ENCODE measurements at places on chromosomes 6 and 20. TPM values are rescaled to one million over a fixed set of nuclear protein-coding genes. Genes with fewer than 3 reads are reported as not detected.

CTAGE9 gene
- total RNA-seq: not detected

PNPLA1 gene
- not detected for total RNA-seq

NKAIN4 gene
- 0.17 TPM for total RNA-seq

DNA sequence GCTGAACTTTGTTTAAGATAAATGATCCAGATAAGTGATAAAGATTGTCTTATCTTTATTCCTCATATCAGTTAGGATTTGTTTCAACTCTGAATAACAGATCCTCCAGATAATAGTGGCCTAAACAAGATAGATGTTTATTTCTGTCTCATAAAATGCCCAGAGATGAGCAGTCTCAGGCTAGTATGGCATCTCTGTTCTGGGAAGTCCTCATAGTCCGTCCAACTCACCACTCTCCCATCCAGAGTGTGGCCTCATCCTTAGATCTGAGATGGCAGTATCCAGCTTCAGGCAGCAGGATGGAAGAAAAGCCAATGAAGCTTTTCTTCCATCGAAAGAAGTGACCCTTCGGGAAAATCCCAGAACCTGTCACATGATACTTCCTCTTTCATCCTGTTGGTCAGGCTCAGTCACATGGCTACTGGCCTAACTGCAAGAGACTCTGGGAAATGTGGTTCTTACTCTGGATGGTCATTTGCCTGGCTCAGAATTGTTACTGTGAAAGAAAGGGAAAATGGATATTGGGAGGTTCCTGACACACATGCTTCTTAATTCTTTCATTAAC is 29.4 kb upstream of the TAGAP start:
- H3K27ac ChIP-seq: no peak overlapping the region
- H3K4me1 ChIP-seq: no peaks in the 10 kb centered on the region
- H3K36me3 ChIP-seq: no peaks in the 10 kb centered on the region
- DNase-seq: no peak
- no peaks in the 10 kb centered on the region for H3K27me3 ChIP-seq

DNA sequence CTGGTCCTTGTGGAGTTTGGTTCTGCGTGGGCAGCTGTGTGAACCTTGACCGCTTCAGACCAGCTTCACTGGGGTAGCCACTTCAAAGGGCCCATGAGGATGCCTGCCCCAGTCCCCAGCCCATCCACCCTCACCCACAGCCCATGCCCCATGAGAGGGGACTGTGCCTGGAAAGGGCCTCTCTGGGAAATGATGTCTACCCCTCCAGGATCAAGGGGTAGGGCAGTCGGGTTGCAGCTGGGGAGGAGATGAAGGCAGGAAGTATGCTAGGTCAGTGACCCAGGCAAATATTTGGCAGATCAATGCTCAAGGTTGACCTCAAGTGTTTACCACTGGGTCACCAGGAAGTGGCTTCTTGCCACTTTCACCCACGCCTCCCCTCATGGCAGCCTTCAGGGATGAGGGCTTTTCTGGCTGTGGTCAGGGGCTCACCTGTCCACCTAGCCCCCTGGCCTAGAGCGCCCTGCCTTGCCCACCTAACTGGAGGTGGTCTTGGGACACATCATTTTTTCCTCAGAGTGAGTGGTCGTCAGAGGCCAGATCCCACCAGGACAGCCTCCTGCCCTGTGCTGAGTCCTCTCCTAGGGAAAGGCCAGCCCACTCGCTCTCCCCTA is 109.5 kb downstream of the SNX5 start:
- peaks cover 23% of the 10 kb centered on the region for H3K4me1 ChIP-seq
- no peak for DNase-seq
- no peaks in the 10 kb centered on the region for H3K27me3 ChIP-seq
- H3K36me3 ChIP-seq: no peaks in the 10 kb centered on the region

GRCh38 chr6:96659084-96659845 is 96.3 kb downstream of the FHL5 start:
- H3K36me3 ChIP-seq: no peaks in the 10 kb centered on the region
- H3K27ac ChIP-seq: no peak overlapping the region
- DNase-seq: no peak
- H3K27me3 ChIP-seq: no peaks in the 10 kb centered on the region
- H3K4me3 ChIP-seq: no peak overlapping the region

PGK2 gene
- not detected for total RNA-seq

DNA sequence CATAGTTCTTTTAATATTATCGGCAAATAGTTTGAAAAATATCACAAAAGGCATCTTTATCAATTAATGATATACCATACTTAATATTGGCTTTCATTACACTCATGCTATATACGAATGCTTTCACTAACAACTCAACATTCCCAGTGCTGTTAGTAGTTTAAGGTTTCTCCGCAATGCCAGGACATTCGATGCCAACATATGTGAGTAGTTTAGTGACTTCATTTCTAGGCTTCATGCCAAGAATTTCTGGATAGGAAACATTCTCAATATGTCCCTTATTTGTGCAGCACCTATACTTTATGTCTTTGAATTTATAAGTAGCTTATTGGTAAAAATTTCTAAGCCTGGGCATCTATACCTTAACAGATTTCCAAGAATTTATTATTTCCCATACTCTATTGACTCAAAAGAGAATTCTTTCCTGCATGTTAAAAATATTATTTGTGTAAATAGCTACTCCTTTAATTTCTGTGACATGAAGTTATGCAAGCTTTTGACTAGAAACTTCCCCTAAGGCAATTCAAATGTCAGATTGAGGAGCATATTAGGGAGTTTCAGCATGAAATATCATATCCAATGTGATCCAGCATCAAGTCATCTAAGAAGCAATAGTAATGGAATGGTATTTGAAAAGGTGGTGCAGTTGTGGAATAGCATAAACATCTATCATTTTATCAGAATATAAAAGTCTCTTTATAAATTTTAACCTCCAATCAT is 236.0 kb upstream of the STXBP5 start:
- no peak for DNase-seq
- no peak overlapping the region for H3K27ac ChIP-seq
- H3K4me3 ChIP-seq: no peak overlapping the region
- no peaks in the 10 kb centered on the region for H3K4me1 ChIP-seq

DNA sequence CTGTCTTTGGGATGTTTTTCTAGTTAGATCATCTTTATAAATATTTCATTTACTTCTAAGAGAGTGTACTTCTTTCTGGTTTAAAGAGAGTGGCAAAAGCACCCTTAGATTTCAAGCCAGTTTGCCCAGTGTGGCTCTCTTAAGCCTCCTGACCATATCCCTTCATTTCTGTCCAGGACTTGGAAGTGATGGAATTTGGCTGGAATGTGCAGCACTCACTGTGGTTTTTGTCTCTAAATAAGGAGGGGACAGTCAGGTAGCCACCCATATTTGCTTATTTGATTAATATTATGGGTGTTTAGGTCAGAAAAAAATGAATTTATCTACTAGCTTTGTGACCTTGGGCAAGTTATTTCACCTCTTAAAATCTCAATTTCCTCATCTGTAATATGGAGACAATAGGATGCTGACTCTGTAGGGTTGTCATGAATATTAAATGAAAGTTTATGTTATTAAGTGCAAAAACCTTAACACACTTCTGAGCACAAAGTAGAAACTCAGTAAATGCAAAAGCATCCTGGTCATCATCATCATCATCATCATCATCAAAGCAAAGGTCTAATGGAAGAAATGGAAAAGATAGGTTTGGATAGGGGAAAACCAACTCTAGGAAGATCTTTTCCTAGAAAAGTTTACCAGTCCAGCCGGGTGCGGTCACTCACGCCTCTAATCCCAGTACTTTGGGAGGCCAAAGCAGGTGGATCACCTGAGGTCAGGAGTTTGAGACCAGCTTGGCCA is 3.1 kb downstream of the CRYBG1 start:
- H3K4me1 ChIP-seq: peaks cover 12% of the 10 kb centered on the region
- no peak overlapping the region for H3K4me3 ChIP-seq
- no peak for DNase-seq
- no peaks in the 10 kb centered on the region for H3K36me3 ChIP-seq
- H3K27me3 ChIP-seq: peaks cover 38% of the 10 kb centered on the region
- H3K27ac ChIP-seq: no peak overlapping the region

MYL9 gene
- 2,202 TPM for total RNA-seq

GRCh38 chr6:33770124-33770832 is 18.7 kb downstream of the LEMD2 start:
- no peak overlapping the region for H3K4me3 ChIP-seq
- H3K36me3 ChIP-seq: peaks cover 25% of the 10 kb centered on the region
- H3K27me3 ChIP-seq: no peaks in the 10 kb centered on the region
- DNase-seq: no peak

NOX3 gene
- not detected for total RNA-seq

- H3K27ac ChIP-seq: no peak overlapping the region
- no peaks in the 10 kb centered on the region for H3K4me1 ChIP-seq
- DNase-seq: no peak
- no peaks in the 10 kb centered on the region for H3K27me3 ChIP-seq
- no peak overlapping the region for H3K4me3 ChIP-seq
Observed at GRCh38 chr20:16714751-16715150, 15.1 kb upstream of the SNRPB2 start.

ZSCAN26 gene
- total RNA-seq: 23.4 TPM

LY6G6D gene
- not detected for total RNA-seq

ENPP5 gene
- total RNA-seq: 1.2 TPM

BTN3A1 gene
- 6.3 TPM for total RNA-seq

SLC35F1 gene
- total RNA-seq: 6.8 TPM

GRCh38 chr6:12656906-12657305 is 59.7 kb upstream of the PHACTR1 start:
- H3K27ac ChIP-seq: no peak overlapping the region
- no peak for DNase-seq
- no peaks in the 10 kb centered on the region for H3K36me3 ChIP-seq
- H3K4me1 ChIP-seq: no peaks in the 10 kb centered on the region
- H3K4me3 ChIP-seq: no peak overlapping the region

FAM83D gene
- total RNA-seq: 93.9 TPM

- no peaks in the 10 kb centered on the region for H3K27me3 ChIP-seq
- no peak overlapping the region for H3K27ac ChIP-seq
- no peaks in the 10 kb centered on the region for H3K36me3 ChIP-seq
- no peak for DNase-seq
Observed at GRCh38 chr6:163999475-164000125, 585.1 kb downstream of the QKI start.

DNA sequence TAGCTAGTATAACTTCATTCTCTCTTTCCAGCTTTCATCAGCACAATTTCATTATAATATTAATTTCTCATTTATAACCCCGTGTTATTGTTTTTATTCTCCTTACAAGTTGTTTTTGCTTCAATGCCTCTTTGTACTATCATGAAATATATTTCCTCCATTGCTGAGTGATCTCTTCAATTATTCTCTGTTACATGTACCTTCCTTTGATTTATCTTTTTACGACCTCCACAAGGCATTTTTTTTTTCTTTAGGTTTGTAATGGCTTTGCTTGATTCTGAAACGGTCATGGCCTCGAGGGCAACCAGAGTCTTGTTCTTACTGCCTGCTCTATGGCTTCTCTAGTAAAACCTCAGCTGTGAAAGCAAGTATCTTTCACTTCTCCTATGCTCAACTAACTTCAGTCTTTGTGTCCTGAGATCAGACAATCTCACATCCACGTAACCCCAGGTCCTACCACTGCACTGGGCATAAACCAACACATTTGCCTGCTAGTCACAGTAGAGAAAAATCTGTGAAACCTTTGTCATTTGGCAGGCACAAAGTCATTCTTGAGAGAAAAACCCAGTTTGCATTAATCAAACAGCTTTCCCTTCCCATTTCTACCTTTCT is 119.9 kb downstream of the UST start:
- H3K4me1 ChIP-seq: peaks cover 8% of the 10 kb centered on the region
- no peaks in the 10 kb centered on the region for H3K36me3 ChIP-seq
- H3K4me3 ChIP-seq: no peak overlapping the region
- H3K27me3 ChIP-seq: no peaks in the 10 kb centered on the region
- no peak for DNase-seq
- no peak overlapping the region for H3K27ac ChIP-seq

HLA-DQB2 gene
- 0.69 TPM for total RNA-seq

BAG2 gene
- total RNA-seq: 40.4 TPM

DNA sequence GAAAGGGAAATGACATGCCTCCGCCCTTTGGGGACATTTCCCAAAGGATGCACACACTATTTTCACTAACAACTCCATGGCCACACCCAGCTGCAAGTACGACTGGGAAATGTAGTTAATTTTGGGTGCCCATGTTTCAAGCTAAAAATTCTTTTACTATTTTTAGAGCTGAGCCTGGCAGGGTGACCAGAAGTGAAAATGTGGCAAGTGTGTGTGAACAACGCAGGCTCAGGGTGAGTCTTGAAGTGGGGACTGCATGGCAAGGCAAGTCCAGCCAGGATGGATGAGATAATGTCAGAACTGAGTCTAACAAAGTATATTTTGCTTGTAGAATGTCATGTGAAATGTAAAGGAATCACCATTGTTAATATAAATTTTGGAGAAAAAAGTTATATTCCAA is 17.0 kb upstream of the CD109 start:
- no peaks in the 10 kb centered on the region for H3K36me3 ChIP-seq
- H3K27me3 ChIP-seq: no peaks in the 10 kb centered on the region
- DNase-seq: no peak
- no peak overlapping the region for H3K4me3 ChIP-seq
- no peak overlapping the region for H3K27ac ChIP-seq

GRCh38 chr6:36928547-36928918 is 26.0 kb upstream of the PI16 start:
- H3K4me3 ChIP-seq: no peak overlapping the region
- H3K4me1 ChIP-seq: peaks cover 42% of the 10 kb centered on the region
- no peak for DNase-seq

DNA sequence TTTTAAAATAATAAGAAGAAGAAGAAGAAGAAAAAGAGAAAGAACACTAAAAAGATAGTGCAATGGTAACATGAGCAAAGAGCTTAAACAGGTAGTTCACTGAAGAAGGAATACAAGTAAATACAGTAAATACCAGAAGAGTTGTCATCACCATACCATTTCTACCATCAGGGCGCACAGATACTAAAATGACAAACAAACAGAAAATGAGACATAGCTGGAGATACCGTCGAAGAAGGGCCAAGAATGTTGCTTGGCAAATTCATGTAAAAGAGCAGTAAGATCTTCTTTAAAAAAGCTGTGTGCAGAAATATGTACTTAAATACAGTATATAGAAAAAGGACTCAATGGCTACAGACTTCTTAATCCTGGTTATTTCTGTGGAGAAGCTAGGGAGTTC is 20.7 kb upstream of the TFAP2C start:
- no peaks in the 10 kb centered on the region for H3K27me3 ChIP-seq
- no peak for DNase-seq
- H3K4me1 ChIP-seq: no peaks in the 10 kb centered on the region
- H3K27ac ChIP-seq: no peak overlapping the region
- no peak overlapping the region for H3K4me3 ChIP-seq

- no peak for DNase-seq
- no peak overlapping the region for H3K4me3 ChIP-seq
- no peaks in the 10 kb centered on the region for H3K36me3 ChIP-seq
- H3K27me3 ChIP-seq: no peaks in the 10 kb centered on the region
- no peaks in the 10 kb centered on the region for H3K4me1 ChIP-seq
Observed at GRCh38 chr20:59850018-59850641, 83.3 kb downstream of the SYCP2 start.

SPATS1 gene
- not detected for total RNA-seq

- H3K4me3 ChIP-seq: no peak overlapping the region
- H3K27me3 ChIP-seq: no peaks in the 10 kb centered on the region
- H3K36me3 ChIP-seq: peaks cover 90% of the 10 kb centered on the region
- DNase-seq: no peak
Observed at GRCh38 chr20:3309226-3309625, 70.2 kb upstream of the SLC4A11 start.

LTB gene
- total RNA-seq: 0.57 TPM

Measured in esophagus muscularis mucosa (tissue), 4 donors.